ENCODE measurements at places on chromosomes 2 and 18.

- no peak for DNase-seq
Measured at GRCh38 chr2:65407240-65407639, 25.2 kb downstream of the SPRED2 start.

DNA sequence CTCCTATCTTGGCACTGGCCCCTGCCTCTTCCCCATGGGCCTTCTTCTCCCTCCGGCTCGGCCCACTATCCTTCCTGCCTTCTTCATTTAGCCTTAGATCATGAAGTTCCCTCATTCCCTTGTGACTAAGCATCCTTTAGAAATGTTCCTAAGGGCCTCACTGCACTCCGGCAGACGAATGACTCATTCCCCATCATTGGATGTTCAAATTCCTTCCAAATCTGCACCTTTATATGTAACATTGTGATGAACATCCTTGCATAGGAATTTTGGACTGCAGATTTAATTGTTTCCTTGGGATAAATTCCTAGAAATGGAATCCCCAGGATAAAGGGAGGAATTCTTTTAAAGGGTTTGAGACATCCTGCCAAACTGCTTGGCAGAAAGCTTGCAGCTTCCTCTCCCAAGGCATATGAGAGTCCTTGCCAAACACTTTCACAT is 19.0 kb downstream of the CRACDL start:
- DNase-seq = peak; percentile 47

GRCh38 chr2:120481446-120482194 is 135.7 kb downstream of the INHBB start:
- no peak for DNase-seq

DNA sequence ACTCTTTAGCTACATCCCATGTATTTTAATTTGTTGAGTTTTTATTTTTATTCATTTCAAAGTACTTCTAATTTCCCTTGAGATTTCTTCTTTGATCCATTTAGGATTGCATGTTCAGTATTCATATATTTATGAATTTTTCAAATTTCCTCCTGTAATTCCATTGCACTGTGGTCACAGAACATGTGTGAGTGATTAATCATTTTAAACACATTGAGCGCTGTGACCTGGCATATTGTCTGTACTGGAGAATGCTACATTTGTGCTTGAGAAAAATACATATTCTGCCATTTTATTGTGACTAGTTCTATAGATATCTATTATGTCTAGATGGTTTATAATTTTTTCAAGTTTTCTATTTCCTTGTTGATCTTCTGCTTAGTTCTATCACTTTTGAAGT is 353.7 kb downstream of the RAD51AP2 start:
- DNase-seq = no peak

DNA sequence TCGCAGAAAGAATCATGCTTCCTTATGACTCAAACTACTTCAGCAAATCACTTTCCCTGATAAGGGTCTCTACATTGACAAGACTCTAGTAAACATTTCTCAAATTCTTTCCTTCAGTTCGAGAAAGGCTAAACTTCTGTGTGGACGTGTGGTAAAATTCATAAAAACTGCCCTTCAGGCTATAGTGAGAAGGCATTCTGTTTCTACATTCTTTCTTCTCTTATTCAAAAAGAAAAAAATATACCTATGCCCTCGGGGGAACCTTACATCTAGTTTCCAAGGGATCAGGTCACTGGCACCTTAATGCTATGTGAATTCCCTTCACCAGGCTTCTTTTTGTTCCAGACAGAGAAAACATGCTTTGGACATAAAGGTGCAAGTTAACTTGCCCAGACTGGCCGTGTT is 4.9 kb downstream of the VIT start:
- DNase-seq = no peak

GRCh38 chr18:56841836-56842235 is 190.7 kb downstream of the WDR7 start:
- no peak for DNase-seq

GRCh38 chr2:105822186-105822585 is 77.5 kb downstream of the NCK2 start:
- DNase-seq = no peak

- DNase-seq = no peak
Measured at GRCh38 chr2:181177376-181177775, 197.0 kb downstream of the UBE2E3 start.

DNA sequence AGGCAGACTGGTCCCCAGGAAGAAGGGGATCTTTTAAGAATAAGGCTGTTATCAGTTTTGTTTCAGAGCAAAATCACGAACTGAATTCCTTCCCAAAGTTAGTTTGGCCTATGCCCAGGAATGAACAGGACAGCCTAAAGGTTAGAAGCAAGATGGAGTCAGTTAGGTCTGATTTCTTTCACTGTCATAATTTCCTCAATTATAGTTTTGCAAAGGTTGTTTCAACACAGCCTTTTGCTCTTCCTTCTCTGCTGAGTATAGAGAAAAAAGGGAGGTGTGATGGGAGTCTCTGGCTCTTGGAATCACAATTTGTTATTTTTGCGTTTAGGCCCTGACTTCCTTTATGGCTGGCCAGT is 14.6 kb upstream of the KCNE4 start:
- DNase-seq = no peak

DNA sequence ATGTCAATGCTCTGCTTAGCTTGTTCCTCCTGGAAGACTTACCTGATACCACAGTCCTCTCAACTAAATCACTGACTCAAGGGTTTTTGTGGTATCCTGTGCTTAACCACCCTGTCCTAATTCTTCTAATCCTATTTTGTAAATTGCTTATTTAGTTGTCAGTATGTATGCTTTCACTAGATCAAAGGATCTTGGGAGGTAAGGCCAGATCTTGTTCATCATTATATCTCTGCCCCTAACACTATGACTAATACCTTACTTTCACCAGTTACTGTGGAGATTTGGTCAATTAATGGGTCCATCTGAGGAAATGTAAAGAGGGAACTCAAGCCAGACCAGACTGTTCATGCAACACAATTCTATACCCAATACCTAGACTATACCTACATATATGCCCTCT is 203.2 kb downstream of the GULP1 start:
- DNase-seq = no peak

DNA sequence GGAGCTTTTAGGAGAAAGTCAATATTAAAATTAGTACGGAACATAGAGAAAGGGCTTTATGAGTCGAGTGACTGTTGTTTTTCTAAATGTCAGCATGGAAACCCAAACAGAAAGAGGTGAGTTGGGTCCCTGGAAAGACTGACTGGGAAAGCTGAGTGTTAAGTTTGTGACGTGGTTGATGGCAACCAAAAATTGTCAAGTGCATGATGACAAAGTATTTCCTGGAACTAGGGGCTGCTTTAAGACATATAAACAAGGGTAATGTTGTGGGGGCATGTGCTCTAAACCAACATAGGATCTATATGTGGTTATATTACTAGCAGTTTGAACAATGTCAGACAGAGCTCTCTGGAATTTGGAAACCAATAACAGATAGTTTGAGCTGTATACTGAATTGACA is 50.9 kb upstream of the GPD2 start:
- no peak for DNase-seq

DNA sequence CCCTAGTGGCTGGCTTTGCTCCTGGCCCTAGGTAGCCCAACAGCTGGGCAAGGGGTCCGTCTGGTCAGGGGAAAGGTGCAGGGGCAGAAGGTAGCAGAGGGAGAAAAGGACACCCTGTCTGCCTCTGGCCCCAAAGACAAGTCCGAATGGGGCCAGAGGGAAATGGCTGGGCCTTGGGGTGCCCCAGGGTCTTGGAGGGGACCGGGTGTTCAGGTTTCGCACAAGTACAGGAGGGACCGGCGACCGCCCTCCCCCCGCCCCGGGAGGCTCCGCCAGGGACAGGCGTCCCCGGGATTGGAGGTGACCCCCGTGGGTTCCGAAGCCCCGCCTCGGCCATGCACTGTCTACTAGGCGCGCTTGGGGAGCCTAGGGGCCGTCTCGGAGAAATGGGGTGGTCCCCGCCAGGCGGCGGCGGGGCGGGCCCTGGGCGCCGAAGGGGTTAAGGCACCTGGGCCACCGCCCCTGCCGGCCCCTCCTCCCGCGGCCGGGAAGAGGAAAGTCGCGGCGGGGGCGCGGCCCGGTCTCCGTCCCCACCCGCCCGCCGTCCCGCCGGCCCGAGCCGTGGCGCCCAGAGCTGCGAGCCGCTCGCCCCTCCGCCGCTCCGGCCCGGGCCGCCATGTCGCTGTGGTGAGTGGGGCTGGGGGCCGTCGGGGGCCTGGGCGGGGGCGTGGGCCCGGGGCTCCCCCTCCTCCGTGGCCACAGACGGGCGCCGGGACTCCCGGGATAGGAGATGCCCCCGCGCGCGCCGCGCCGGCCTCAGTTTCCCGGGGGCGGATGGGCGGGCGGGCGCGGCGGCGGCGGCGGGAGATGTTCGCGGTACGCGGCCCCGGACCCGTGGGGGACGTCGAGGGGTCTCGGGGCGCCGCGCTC is at the start of gene B3GNT7:
Gene B3GNT7 (plus strand): TSS at position 523 of the 870 bp plus-strand sequence. CDS start 94 bp downstream, at position 617.
- no peak for DNase-seq

DNA sequence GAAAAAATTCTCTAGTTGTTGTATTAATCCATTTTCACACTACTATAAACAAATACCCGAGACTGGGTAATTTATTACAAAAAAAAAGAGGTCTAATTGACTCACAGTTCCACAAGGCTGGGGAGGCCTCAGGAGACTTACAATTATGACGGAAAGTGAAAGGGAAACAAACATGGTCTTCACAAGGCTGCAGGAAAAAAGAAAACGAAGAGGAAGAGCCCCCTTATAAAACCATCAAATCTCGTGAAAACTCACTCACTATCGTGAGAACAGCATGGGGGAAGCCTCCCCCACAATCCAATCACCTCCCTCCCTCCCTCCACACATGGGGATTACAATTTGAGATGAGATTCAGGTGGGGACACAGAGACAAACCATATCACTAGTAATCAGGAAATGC is 61.7 kb upstream of the SPTBN1 start:
- no peak for DNase-seq

- DNase-seq = no peak
Measured at GRCh38 chr18:9724797-9725585, 16.9 kb downstream of the RAB31 start.

DNA sequence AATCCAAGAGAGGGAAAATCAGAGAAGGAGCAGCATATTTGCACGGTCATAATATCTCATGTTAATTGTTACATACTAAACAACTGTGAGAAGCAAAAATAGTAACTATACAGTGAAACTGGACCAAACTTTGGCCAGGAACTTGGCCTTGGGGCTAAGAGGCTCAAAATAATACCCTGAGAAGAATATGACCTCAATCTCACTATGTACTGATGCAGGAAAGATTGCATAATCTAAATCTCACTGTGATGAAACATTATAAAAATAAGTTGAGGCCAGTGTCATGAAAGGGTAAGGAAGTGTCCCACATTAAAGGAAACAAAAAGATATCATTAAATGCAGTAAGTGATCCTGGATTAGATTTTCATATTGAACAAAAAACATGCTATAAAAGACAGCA is 36.5 kb downstream of the ZRANB3 start:
- peak; percentile 17 for DNase-seq

DNA sequence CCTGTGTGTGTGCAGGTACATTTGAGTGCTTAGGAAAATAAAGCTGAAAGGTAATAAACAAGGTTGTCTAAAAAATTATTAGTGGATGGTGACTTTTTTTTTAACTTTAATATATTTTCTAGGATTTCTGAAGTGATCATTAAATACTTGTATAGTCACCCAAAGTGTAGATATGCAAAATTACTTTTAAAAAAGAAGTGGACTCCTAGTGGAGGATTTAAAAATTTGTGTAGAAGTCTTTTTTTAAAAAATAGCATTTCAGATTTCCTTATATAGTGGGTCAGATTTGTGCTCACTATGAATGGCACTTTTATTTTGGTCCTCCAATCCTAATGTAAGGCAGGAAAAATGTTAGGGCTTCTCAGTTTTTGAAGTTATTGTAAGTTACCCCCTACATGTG is 3.9 kb downstream of the GORASP2 start:
- DNase-seq = no peak

DNA sequence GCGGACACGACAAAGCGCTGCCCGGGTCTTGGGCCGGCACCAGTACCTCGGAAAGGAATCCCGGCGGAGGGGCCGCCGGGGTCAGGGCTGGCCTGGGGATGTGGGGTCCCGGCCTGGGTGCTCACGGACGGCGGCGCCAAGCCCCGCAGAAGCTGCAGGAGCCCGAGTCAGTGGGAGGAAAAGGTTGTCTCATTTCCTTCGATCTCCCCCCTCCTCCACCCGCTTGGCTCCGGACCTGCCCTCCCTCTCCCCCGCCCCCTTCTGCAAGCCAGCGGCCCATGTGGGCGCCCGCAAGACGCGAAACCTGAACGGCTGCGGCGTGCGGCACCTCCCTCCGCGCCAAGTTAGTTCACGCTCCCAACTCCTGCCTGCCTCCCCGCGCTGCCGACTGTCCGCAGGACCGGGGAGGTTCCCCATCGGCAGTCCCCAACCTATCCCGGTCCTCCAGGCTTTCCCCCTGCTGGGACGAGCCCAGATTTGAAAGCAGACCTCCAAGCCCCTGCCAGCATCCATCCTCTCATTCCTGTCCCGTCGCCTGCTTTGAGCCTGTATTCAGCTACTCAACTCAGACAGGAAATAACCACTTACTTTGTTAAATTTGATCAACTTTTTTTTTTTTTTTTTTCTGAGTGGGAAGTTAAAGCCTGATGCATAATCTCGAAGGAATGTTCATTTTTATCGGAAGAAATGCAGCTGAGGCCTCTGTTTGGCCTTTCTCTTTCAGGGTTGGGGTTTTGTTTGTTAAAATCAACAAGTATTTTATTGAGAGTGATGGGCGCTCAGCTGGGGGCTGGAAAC is at the start of gene EVA1A:
Gene EVA1A (minus strand): TSS at position 172 of the 798 bp plus-strand sequence. CDS start 42,799 bp downstream, outside the sequence.
- no peak for DNase-seq

DNA sequence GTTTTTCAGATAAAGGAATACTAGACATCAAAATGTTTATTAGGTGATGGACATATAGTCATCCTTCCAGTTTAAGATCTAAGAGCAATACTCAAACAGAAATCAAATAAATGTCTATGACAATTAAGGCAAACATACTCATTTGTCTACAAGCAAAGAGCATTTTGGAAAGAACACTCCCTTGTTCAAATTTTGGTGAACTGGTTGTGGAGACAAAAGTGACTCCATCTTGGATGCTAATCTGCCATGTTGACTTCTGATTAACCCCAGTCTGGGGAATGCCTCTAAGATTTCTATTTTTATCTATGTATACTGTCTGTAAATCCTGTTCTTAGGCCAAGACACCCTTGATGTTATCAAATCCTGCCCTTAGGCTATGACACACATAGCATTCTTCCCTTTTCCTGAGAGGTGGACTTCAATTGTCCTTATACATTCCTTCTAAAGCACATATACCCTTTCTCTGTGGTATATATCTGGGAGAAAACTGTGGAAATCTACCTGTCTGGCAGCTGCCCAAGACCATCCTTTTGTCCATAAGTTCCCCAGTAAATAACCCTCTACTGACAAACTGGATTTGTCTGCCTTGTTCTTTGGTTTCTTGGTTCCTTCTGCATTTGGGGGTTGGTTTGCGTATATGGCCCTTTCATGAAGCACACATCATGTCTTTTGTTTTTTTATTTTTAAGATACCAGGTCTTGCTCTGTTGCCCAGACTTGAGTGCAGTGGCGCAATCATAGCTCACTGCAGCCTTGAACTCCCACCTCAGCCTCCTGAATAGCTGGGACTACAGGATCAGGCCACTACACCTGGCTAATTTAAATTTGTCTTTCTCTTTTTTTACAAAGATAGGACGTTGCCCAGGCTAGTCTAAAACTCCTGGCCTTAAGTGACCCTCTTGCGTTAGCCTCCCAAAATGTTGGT is 12.5 kb upstream of the PLEKHM3 start:
- no peak for DNase-seq

GRCh38 chr2:88136817-88137216 is 9.0 kb upstream of the FABP1 start:
- DNase-seq = no peak
